ENCODE measurements at places on chromosomes 1 and 21.

DNA sequence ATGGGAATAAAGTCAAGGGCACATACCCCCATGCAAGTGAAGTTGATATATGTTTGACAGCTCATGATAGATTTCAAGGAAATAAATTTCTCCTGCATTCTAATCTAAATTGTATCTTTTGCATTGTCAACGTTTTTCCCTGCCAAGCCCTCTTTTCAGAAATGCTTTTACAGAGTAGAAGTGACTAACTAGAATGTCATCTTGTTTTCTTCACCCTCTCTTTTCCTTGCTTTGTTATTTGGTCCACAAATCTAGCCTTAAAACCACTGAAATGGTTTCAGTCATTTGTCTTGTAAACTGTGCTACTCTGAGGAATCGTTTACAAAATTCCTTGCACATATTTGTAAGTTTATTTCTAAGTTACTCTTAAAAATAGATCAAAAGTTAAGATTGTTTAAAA, 600.8 kb upstream of the CXADR start:
- DNase-seq: no peak

GRCh38 chr21:33317145-33317544, 7.6 kb upstream of the IFNAR1 start:
- DNase-seq: no peak

DNA sequence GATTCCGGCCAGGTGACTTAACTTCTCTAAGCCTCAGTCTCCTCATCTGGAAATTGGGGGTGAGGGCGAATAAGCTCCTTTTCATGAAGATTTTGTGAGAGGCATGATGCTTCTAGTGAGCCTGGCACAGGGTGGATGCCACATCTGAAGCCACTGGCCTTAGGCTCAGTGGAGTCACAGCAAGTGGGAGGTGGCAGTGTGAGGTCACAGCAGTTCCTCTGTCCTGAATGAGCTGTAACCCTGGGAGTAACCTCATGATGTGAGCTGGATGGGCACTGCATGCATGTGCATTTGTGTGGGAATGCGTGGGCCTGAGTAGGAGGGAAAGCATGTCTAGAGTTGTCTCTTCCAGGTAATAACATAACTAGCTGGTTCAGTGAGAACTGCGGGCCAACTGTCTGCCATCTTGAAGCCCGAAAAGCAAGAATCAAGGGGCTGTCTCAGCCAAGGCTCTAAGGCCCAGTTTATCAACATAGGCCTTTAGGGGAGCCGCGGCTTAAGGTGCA, 27.0 kb upstream of the HTR1D start:
- no peak for DNase-seq

- DNase-seq: no peak
Observed at GRCh38 chr1:22563671-22564602, 648 bp downstream of the EPHA8 start.

DNA sequence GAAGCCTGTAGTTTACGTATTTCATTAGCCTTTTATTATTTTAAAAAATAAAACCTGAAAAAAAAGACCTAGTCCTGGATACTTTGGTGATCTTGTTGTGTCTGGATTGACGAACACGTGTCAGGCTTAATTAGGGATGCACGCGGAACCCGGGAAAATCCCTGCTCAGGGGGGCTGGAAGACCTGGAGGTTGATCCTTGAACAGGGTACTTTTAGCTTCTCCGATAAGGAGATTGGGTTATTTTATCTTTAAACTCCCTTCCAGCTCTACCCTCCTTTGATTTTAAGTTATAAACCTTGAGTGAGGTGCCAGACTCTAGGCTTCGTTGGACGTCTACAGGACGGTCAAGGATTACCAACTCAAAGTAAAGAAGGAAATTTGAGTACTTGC, 552 bp upstream of the ZNF691 start:
- no peak for DNase-seq

DNA sequence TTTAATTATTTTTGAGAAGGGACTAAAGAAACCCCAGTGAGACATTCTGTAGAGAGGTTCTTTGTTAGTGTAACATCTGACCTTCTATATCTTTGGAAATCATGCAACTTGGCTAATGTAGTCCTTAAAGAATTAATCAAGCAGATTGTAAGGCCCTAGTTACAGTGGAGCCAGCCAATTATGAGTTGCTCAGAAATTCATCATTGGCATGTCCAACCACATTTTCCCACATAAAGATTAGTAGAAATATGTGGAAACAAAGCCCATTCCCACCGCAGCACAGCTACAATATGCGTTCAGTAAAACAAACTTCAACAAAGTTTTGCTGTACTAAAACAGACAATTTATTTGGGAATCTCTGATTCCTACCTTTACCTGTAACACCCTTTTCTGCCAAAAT, 27.8 kb downstream of the WNT2B start:
- no peak for DNase-seq

DNA sequence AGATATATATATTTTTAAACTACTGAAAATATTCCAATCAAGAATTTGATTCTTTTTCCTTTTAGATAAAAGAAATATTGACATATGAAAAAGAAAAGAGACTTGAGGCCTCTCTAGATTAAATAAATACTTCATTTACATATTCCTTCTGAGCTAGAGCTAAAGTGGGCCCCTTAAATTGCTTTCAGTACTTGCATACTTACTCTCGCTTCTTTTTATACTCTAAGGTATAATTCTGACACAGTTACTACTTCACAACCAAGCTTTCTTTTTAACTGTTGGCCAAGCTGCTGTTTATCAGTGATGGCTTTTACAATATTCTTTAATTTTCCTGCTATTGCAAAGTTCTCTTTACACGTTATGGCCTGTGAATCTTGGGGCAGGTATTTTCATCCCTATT, 24.6 kb downstream of the EXTL2 start:
- no peak for DNase-seq

GRCh38 chr1:29121516-29121935, 2.2 kb downstream of the TMEM200B start:
- no peak for DNase-seq

GRCh38 chr1:3768811-3769390, 3.6 kb upstream of the SMIM1 start:
- no peak for DNase-seq

- no peak for DNase-seq
Observed at GRCh38 chr1:198359024-198359653, 181.3 kb downstream of the ATP6V1G3 start.

- no peak for DNase-seq
Observed at GRCh38 chr1:160115545-160116282, at the start of gene ATP1A2. ATP1A2 (plus strand) TSS chr1:160115759; CDS start chr1:160115862, 103 bp downstream.

DNA sequence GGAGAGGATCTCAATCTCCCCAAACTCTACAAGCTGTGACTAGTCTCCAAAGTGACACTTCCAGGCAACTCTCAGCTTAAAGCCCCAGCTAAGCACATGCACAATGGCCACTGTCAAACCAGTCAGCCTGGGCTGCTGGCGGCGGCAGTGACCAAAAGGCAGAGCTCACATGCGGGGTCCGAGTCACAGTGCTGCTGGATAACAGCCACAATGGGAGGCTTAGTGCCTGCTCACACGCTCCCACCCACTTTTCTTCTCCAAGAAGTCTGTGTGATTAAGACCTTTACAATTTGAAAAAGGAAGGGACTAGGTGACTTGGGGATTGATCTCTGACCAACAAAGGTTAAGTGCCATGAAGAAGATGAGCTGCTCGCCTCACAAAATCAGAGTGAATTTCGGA, 16.8 kb downstream of the RIPK4 start:
- no peak for DNase-seq

GRCh38 chr1:100718581-100718980, 961 bp upstream of the VCAM1 start:
- no peak for DNase-seq

- no peak for DNase-seq
Observed at GRCh38 chr1:159030877-159031447, 21.3 kb downstream of the IFI16 start.

DNA sequence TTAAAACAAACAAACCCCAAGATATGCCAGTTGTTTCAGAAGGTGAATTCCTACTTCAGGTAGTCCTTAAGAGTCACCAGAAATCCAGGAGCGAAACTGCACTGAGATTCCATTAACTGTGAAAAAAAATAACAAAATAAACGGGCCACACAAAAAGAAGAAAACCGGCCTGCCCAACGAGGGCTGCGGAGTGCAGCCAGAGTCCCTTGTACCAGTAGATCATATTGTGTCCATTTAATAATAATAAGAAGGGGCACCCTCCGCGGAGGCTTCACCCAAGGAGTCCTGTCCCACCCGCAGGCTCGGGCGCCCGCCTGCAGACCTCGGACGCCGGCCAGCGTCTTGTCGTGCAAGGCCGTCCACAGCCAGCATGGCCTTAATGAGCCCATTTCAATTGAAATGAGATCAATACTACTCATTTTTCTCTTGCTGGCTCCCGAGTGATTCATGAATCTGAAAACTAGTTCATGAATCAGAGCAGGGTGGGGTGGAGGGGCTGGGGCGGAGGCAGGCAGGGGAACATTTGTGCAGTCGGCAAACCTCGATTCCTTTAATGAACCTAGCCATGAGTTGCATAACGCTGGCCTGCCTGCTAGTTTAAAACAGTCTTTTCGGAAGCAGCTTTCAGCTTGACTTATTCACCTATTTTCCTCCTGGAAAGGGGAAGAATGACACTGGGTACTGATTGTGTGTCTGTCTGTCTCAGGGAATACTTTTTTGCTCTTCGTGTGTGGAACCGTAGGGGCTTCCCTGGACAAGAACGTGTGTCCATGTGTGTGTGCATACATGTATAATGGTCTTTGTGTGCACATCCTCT, 113.1 kb upstream of the IRF2BP2 start:
- DNase-seq: no peak

- DNase-seq: peak; percentile 81
Observed at GRCh38 chr1:22500471-22500870, 48.8 kb downstream of the ZBTB40 start.

DNA sequence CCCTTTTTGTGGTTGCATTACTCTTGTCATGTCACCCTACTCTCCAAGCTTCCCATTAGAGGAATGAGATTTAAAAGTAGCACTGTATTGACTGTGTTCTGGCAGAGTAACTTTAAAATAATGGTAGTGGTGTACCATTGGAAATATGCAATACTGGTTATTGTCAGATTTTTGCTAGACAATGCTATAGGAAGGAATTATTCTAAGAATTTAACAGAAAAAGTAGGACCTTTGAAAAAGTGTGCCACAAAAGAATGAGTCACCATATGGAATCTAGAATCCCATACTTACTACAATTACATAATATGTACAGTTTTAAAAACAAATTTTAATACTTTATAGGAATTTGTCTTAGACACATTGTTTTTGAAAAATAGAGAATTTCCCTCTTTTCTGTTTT, 13.8 kb downstream of the MIER1 start:
- no peak for DNase-seq

GRCh38 chr1:36369061-36369861, 16.5 kb downstream of the STK40 start:
- DNase-seq: peak; percentile 85

- no peak for DNase-seq
Observed at GRCh38 chr1:207286786-207287468, 34.6 kb upstream of the CD55 start.

DNA sequence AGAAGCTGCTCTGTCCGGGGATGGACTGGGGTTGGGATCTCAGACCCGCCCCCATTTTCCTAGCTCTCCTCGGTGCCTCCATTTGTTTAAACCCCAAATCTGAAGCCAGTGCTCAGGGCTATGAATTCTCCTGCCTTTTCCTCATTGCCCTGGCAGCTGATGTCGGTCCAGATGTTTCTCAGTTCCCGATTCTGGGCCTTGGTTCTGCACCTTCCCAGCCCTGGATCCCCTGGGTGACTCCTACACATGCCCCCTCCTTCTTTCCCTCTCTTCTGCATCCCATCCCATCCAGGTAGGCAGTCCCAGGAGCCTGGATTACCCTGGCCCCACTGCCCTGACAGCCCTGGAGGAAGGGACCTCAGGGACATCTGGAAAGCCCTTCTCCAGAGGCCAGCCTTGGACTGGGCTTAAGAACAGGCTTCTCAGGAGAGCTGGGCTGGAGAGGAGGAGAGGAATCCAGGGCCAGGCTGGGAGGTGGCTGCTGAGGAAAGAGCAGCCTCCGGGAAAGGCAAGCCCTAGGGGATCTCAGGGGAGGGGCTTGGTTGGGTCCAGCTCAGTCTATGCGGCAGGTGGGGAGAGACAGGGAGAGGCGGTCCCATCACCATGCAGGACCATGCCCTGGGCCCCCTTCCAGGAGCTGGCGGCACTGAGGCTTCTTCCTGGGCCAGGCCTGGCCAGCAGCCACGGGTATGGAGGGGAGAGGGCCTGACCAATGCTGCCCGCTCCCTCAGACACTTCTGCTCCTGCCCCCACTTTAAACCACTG, 6.8 kb upstream of the EPS8L3 start:
- DNase-seq: no peak

DNA sequence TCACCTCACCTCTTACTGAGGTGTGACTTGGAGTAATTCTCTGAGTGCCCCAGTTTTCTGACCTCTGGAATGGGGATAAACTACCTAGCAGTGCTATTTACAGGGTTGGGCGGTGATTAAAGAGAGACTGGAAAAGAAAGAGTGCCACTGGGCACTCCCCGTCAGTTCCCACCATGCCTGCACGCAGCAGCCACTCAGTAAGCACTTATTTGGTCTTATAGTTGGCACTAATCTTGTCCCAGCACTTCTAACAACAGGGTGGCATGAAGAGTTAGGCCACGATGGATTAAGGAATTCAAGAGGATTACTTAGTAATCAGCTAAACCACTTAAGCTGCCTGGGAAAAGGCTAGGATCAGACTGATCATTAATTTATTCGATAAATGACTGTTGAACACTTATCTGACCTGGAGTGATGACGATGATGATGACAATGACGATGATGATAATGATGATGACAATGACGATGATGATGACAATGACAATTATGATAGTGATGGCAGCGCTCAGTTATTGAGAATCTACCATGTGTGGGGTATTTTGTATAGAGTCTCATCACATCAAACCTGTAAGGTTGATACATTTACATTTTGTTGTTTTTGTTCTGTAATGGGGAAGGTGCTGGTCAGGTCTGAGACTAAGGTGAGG, 5.4 kb downstream of the CITED4 start:
- no peak for DNase-seq

DNA sequence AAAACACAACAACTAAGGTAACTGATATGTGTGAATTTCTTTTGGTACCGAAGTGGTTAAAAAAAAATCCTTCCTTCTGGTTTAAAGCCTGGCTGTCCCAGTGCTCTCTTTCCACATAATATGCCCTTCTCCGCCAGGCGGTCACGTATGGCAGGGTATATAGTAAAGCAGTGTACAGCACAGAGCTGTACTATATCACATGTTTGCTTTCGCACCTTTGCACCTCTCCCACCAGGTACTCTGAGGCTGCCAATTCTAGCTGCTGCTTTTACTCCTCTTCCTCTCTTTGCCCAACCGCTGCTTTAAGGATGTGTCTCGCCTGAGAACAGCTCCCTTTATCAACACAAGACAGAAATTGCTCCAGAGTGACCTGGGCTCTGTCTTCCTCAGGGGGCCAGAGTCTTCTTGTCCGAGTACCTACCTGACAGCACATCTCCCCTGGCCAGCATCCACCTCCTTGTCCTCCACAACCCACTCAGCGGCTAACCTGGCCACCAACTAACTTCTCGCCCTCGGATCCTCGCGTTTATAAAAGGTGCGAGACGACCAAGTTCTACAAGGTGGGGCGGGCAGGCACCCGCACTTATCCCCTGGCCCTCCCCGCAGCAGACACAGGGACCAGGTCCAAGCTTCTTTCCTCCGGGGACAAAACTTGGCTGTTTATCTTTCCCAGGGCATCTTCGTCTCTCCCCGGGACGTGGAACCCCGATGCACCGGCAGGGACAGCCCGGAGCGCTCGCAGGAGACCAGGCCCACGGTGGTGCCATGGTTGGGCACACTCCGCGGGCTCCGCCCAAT, 1.6 kb downstream of the COLGALT2 start:
- DNase-seq: peak; percentile 14

- no peak for DNase-seq
Observed at GRCh38 chr1:203324105-203325025, 19.0 kb downstream of the BTG2 start.
